ENCODE measurements at places on chromosomes 7 and 10.

DNA sequence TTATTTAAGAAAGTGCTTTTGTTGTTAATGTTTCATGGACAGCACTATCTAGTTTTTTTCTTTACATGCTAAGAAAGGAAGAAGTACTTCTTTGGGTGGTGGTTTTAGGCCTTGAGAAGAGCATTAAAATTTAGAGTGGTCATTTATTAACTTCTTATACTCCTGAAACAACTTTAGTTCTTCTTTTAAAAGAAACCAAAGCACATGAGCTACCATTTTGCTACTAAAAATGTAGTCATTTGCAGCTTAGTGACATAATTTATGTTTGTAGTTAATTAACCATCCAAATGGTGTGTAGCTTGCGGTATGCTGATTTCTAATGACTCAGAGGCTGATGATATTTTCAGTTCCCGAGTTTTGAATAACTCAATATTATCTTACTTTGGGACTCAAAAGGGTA is 207.5 kb downstream of the BBS9 start:
- DNase-seq = no peak

DNA sequence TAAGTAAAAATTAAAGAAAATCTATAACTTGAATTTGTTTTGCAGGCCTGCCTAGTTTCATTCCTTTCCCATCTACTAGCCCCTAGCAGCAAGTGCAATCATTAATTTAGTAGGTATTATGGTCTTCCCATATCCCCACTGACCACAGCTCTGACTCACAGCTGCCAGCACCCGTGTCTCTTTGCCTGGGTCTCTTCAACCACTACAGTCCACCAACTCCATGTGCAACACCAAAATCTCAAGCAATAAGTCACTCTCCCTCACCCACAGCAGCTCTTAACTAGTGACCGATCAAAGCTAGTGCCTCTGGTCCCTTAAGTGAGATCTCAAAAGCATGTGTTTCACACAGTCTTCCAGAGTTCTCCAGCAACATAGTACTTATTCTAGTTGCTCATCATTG is 26.0 kb upstream of the THSD7A start:
- no peak for DNase-seq

GRCh38 chr7:90244565-90244908 is 437 bp upstream of the CFAP69 start:
- no peak for DNase-seq

GRCh38 chr10:78868456-78868855 is 200.3 kb upstream of the ZMIZ1 start:
- DNase-seq = no peak

DNA sequence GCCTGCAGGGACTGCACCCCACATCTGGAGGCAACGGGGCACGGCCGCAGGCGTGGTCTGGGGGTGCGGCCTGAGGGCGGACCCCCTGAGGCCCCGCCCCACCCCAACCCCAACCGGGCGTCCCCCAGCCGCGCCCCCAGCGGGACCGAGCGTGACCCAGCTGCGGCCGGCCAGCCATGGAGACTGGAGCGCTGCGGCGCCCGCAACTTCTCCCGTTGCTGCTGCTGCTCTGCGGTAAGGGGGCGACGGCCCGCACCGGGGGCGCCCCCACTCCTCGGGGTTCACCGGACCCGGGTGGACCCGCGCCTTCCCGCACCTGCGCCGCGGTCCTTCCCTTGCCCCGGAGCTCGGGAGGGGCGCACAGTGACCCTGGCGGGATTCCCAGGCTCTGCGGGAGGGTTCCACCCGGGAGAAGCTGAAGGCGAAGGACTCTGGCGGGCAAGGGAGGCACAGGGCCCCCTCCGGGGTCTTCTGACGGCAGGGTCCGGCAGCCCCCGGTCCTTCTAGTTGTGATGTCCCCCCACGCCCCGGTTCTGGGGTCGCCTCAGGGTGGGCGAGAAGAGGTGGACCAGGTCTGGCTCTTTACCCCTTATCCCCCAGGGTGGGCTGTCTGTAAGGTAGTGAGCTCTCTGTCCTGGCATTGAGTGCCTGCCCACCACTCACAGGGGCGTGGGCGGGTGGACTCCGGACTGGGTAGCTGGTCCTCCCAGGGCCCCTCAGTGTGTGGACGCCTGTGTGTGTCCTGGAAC is at the start of gene RAMP3:
RAMP3 (plus strand) TSS at position 139 of the 749 bp plus-strand sequence; CDS start at position 177, 38 bp downstream.
- no peak for DNase-seq

DNA sequence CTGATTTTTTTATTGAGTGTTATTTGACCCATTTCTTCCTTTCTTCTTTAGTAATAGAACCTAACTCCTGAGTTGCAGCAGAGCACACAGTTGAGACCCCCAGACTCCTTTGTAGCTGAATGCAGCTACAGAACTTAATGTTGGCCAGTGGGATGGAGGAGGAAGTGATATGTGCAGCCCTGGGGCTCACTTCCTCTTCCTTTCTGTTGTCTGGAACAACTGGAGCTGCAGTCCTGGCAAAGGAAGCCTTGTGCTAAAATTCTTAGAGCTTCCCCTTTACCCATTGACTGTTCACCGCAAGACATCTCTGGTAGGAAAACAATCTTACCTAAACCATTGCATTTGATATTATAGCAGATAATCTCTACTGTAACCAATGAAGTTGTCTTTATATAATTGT is 86.6 kb downstream of the ITGB8 start:
- DNase-seq = no peak

- DNase-seq = no peak
Observed at GRCh38 chr7:155804431-155804831, 7.8 kb downstream of the SHH start.

GRCh38 chr7:42348071-42348470 is 111.1 kb upstream of the GLI3 start:
- no peak for DNase-seq

GRCh38 chr7:132654150-132654549 is 77.9 kb upstream of the PLXNA4 start:
- DNase-seq = peak; percentile 56

DNA sequence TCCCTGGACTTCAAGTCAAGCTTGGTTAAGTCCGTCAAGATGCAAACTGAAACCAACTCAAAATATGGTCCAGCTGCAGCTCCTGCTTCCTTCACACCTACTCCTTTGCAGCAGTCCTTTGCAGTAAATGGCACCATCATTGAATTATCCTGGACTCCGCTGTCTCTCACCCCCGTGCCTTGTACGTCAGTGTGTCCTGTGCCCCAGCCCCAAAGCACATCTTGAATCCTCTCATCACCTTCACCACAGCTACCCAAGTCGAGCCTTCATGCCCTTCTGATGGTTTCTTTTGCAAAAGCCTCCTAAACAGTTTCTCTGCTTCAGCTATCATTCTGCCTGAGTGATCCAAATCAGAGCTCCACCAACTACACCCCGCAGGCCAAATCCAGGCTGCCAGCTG is 88.4 kb upstream of the LEP start:
- no peak for DNase-seq

GRCh38 chr7:131357282-131357880 is 29.7 kb downstream of the MKLN1 start:
- no peak for DNase-seq

GRCh38 chr7:159096736-159097581 is 47.7 kb downstream of the VIPR2 start:
- no peak for DNase-seq

DNA sequence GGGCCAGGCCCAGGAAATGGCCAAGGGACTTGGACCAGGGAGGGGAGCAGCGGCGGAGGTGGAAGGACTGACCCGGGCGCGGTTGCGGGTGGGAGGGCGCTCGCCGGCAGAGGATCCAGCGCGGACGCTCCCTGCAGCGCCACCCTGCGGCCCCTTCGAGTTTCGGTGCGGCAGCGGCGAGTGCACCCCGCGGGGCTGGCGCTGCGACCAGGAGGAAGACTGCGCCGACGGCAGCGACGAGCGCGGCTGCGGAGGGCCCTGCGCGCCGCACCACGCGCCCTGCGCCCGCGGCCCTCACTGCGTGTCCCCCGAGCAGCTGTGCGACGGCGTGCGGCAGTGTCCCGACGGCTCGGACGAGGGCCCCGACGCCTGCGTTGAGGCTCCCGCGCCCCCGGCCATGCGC is 16.8 kb upstream of the ZNF467 start:
- no peak for DNase-seq

GRCh38 chr10:110686949-110687348 is 42.8 kb downstream of the RBM20 start:
- no peak for DNase-seq

- no peak for DNase-seq
Observed at GRCh38 chr7:51369746-51370145, 53.1 kb upstream of the COBL start.

DNA sequence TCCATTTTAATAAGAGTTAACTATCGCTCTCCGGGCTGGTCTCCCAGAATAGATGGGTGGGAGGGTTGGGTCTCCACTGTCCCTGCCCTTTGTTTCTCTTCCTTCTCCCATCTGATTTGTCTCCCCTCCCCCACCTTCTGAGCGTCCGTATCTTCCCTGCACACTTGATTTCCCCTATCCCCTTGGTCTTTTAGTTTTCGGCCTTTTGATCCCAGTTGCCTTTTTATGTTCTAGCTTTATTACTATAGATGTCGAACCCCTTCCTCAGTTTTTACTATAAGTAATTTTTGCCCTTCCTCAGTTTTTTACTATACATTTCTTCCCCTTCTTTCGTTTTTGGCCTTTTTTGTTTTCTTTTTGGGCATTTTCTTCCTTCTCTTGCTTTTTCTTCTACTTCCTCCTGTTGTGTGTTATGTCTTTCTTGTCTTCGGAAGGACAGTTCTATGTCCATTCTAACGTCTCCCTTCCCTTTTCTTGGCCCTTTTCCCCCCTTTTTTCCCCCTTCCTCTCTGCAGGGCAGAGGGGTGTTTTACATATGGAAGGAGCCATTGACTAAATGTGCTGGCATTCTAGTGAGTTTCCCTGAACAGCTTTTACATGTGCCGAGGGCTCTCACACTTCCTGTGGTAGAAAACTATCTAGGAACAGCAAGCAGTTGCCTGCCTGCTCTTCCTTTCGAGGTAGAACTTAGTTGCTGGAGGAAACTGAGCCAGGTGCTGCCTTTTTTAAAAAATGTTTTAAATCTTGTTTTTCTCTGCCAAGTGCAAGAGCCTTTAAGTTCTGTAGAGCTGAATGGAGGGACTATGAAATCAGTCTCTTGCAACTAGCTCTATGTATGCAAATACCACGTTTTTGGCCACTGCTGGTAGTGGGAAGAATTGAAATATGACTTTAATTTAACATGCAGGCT is 2.8 kb downstream of the TET1 start:
- DNase-seq = no peak

DNA sequence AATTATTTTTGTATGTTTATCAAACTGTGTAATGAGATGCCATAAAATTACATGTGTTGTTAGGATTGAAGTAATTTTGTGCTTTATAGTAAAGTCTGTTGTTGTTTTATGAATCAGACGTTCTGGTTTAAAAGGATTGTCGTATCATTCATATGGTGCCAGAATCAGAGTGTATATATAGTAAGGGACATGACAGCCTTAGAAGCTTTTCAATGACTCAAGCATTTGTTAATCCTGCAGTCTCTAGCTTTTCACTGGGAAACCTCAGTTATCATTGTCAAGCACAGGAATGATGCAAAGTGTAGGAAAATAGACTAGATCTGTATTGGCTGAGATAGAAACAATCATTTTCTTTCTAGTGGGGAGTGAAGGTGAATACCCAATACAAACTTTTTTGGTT is 57.5 kb downstream of the TRRAP start:
- DNase-seq = no peak

GRCh38 chr10:13371897-13372470 is 23.9 kb upstream of the SEPHS1 start:
- peak; percentile 22 for DNase-seq

All from GF-D8 (cell line).